ENCODE measurements at places on chromosomes 2 and 18.

- DNase-seq = no peak
These were observed 5.6 kb upstream of the HDAC4 start for GRCh38 chr2:239406316-239406995.

- DNase-seq = peak; percentile 25
These were observed 26.4 kb downstream of the KCNIP3 start for GRCh38 chr2:95323347-95324155.

- DNase-seq = peak; percentile 66
These were observed 111.3 kb downstream of the ESCO1 start for GRCh38 chr18:21489119-21489750.

DNA sequence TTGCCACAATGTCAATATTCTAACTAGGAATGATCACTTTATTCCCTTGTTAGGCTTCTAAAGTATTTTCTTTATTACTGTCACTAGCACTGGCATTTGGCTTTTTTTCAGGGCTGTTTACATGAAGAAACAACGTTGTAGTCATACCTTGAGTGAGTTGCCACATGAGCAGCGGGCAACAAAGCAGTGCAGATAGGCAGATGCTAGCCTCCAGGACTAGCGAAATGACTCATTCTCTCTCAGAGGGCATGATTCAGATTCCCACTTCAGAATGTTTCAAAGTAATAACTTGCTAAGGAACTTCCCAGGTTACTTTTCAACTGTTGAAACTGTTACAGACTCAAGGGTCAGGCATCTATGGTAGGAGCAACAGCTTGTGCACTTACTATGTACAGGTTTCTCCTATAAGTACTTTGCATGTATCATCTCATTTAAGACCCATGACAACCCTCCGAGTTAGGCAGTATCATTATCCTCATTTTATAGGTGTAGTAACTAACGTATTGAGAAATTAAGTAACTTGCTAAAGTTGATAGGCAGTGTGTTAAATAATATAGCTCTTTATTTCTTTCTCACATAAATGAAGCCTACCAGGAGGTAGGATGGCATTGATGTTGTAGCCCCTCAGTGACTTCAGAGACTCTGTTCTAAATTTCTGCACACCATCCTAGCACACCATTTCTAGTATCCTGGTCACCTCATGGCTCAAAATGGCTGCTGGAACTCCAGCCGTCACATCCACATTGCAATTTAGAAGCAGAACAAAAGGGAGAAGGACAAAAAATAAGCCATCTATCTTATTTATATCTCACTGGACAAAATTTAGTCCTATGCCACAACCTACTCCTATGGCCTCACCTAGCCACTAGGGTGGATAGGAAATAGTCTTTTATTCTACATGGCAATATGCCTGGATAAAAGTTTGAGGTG is 83.3 kb downstream of the ICOS start:
- peak; percentile 18 for DNase-seq

GRCh38 chr2:207808119-207808518 is 38.4 kb upstream of the FZD5 start:
- no peak for DNase-seq

GRCh38 chr2:74849228-74849892 is 15.4 kb downstream of the HK2 start:
- DNase-seq = peak; percentile 36

GRCh38 chr2:96325041-96325883 is at the start of gene ITPRIPL1:
TSS of gene ITPRIPL1 (plus strand) at chr2:96325317. CDS start at chr2:96325840, 523 bp downstream.
- no peak for DNase-seq

DNA sequence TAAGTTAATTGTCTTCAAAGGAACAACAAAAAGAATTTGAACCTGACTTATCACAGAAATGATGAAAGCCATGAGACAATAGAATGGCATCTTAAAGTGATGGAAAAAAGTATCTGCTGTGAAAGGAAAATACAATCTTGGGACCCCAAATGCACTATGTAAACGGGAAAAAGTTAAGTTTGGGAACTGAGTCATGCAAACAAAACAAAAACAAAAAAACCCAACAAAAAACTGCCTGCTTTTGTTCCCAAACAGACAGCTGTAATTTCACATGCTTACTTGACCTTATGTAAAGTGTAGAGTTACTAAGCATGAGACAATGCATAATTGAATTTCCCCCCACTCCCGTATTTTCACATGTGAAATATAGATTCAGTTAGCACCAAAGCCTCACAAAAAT is 122.1 kb upstream of the RBMS1 start:
- no peak for DNase-seq

DNA sequence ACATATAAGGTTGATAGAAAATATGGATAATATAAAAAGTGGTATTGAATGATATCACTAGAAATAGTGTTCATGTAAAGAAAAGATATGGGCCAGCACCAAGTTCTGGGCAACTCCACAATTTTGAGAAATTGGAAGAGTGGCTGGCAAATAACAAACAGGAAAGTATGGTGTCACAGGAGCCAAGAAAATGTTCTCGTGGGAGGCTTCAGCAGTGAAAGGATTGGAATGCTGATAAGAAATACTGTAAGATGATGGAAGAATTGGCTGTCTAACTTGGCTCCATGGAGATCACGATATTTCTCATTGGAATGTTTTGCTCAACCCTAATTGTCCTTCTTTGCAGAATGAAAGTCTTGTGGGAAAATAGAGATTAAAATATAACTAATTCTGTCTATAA is 856.8 kb downstream of the DPP10 start:
- no peak for DNase-seq

- no peak for DNase-seq
These were observed 43.2 kb downstream of the CCDC138 start for GRCh38 chr2:108829578-108830310.

DNA sequence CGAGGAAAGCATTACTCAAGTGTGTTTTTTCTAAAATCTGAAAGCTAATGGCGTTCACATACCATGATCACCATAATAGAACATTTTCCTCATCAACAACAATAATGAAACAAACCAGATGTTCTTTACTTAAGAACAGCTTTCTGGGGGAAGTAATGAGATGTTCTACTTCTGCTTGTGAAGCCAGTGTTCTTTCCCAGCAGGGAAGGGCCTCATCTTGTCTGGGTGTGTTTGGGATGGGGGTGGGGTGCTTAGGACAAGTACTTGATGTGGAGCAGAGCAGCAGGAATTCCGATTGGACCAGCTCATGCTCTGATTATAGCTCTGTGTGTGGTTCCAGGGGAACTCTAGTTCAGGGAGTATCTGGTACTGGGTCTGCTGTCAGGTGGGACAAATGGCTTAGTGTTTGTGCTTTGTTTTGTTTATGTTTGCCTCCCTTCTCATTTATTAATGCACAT is 163.0 kb upstream of the NOSTRIN start:
- peak; percentile 75 for DNase-seq

DNA sequence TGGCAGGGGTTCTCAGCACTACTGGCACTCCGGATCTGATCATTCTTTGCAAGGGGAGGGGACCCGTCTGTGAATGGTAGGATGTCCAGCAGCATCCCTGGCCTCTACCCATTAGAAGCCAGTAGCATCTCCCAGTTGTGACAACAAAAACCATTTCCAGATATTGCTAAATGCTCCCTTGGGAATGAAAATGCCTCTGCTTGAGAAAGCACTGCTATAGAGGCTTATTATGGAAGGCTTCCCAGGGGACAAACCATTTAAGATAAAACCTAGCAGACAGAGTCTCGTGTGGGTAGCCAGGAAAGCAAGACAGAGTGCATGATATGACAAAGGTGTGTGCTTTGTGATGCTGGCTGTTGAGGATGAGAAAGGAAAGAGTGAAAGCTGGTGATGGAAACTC is 273.7 kb downstream of the TMX3 start:
- DNase-seq = no peak

DNA sequence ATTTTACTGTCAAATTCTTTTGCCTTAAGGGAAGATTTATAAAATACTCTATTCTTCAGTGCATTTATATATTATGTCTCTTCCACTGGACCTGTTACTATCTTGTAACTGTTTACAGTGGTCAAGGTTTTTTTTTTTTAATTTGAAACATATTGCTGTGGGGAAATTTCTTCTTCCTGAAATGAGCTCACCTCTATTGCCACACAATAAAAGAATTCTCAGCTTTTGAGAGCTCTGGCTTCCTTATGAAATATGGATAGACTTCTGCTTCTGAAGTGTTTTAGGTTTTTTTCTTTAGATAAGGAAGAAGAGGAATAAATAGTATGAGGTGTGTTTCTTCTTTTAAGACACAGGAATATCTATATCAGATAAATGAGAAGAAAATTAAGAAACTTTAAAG is 7.7 kb downstream of the VRK2 start:
- no peak for DNase-seq

DNA sequence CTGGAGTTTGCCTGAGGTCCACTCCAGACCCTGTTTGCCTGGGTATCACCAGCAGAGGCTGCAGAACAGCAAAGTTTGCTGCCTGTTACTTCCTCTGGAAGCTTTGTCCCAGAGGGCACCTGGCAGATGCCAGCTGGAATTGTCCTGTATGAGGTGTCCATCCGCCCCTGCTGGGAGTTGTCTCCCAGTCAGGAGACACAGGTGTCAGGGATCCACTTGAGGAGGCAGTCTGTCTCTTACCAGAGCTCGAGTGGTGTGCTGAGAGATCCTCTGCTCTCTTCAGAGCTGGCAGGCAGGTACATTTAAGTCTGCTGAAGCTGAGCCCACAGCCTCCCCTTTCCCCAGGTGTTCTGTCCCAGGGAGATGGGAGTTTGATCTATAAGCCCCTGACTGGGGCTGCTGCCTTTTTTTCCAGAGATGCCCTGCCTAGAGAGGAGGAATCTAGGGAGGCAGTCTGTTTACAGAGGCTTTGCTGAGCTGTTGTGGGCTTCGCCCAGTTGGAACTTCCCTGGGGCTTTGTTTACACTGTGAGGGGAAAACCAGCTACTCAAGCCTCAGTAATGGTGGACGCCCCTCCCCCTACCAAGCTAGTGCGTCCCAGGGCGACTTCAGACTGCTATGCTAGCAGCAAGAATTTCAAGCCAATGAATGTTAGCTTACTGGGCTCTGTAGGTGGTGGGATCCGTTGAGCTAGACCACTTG is 34.7 kb downstream of the TFPI start:
- no peak for DNase-seq

- DNase-seq = no peak
These were observed 137.1 kb downstream of the CTIF start for GRCh38 chr18:48675912-48676311.

- no peak for DNase-seq
These were observed 309.3 kb upstream of the MEX3C start for GRCh38 chr18:51506811-51507210.

GRCh38 chr2:2324119-2324518 is 7.0 kb downstream of the MYT1L start:
- no peak for DNase-seq

- DNase-seq = peak; percentile 93
These were observed 46.2 kb upstream of the SMAD7 start for GRCh38 chr18:48996901-48997463.

- no peak for DNase-seq
These were observed 138.6 kb downstream of the ALK start for GRCh38 chr2:29782549-29783458.

- peak; percentile 10 for DNase-seq
These were observed 51.1 kb downstream of the NABP1 start for GRCh38 chr2:191728750-191729624.

DNA sequence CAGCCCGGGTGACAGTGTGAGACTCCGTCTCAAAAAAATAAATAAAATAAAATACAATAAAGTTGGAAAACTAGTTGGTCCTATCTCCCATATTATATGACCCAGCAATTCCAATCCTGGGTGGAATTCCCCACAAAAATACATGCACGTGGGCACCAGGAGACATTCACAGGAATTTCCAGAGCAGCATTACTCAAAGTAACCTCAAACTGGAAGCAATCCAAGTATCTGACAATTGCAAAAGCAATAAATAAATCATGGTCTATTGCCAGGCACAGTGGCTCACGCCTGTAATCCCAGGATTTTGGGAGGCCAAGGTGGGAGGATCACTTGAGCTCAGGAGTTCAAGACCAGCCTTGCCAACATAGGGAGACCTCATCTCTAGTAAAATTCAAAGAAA is 101.2 kb upstream of the MAP4K4 start:
- no peak for DNase-seq

GRCh38 chr2:151292141-151292540 is 2.7 kb upstream of the NMI start:
- DNase-seq = no peak

- DNase-seq = peak; percentile 95
These were observed 144.1 kb downstream of the PRPF40A start for GRCh38 chr2:152573168-152573567.

DNA sequence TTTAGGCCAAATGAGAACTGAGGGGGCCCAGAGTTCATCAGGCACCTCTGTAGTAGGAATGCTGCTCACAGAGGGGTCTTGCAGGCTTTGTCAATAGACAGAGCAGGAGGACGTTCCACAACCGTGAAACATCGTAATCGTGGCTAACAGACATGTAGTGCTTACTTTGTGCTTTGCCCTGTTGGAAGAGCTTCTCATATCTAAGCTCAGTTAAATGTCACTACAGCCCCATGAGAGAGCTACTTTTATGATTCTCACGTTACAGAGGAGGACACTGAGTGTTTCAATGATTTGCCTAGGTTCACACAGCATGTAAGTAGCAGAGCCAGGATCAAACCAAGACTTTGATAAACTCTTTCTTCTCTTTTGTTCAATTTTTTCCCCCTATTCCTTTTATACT is 136.6 kb downstream of the MYCN start:
- DNase-seq = no peak

Measured in EH (cell line).